Stimulated activated CD8-positive, alpha-beta memory T cell treated with anti-CD3 and anti-CD28 coated beads, Interleukin-2, amount 100 ng/mL, for 1 hour (primary cell): ENCODE measurements at places on chromosomes 4 and X.
A peak's percentile ranks its signal among the peaks of the same experiment; 100 is the strongest.

- DNase-seq = no peak
Observed at GRCh38 chr4:8108261-8108660, 50.4 kb downstream of the ABLIM2 start.

DNA sequence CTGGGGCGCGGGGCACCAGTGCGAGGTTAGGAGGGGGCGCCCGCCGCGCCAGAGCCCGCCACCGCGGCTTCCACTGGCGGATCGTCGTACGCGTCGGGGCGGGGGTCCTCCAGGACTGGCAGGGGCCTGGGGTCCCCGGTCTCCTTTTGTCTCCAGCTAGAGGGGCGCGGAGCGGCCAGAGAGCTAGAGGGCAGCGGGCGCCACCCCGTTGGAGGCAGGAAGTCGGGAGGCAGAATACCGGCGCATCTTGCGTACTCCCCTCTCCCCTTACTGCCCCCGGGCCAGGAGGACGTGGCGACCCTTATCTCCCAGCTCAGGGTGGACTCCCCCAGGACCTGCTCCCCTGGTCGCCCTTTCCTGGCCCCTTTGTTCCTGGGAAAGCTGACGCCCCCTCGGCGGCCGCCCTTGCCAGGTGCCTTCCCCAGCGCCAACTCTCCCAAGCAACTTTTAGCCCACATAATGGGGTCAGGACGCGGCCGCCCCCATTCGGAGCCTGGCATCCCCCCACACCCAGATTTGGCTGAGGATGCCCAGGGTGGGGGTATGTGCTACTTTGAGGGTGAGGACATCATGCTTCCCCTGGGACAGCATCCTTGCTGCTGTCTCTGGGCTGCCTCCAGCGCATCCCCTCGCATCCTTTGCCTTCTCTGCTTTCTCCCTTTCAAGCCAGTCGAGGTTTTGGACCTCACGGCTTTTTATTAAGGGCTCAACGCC is 933 bp downstream of the CNKSR2 start:
- no peak for DNase-seq

GRCh38 chr4:168124008-168124641 is 31.8 kb downstream of the ANXA10 start:
- no peak for DNase-seq

DNA sequence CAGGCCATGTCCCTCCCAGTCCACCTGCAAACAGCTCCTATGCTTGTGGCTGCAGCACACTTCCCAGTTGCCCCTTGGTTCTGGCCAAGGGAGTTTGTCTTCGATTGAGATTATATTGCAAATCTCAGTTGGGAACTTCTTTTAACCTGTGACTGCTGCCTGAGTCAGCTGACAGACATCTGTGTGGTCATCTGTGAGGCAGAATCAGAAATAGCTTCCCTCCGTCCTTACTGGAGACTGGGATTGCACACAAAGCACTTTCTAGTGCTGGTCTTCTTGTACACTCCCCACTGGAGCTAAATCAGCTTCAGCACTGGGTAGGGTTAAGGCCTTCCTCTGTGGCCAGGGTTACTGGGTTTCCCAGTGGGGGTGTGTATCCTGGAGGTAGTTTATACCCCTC is 34.3 kb downstream of the ZNF330 start:
- DNase-seq = no peak

GRCh38 chr4:76896614-76897535 is 1.1 kb downstream of the SOWAHB start:
- DNase-seq = no peak

- DNase-seq = no peak
Observed at GRCh38 chr4:25441519-25442117, 64.6 kb downstream of the ANAPC4 start.

DNA sequence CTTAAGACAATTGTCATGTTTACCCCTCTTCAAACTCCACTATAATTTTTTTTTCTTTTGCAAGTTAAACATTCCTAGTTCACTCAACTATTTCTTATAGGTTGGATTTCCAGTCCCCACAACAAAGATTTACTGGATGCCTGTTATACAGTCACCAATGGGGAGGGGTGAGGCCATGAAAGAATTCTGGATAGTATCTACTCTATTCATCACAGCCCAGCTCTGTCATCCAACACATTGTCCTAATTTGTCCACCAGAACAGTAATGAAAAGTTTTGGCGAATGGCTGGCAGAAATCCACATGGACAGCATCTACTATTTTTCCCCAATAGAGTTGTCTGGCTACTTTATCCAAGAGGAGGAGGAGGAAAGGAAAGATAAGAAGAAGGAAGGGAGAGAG is 192.7 kb upstream of the S100G start:
- no peak for DNase-seq

DNA sequence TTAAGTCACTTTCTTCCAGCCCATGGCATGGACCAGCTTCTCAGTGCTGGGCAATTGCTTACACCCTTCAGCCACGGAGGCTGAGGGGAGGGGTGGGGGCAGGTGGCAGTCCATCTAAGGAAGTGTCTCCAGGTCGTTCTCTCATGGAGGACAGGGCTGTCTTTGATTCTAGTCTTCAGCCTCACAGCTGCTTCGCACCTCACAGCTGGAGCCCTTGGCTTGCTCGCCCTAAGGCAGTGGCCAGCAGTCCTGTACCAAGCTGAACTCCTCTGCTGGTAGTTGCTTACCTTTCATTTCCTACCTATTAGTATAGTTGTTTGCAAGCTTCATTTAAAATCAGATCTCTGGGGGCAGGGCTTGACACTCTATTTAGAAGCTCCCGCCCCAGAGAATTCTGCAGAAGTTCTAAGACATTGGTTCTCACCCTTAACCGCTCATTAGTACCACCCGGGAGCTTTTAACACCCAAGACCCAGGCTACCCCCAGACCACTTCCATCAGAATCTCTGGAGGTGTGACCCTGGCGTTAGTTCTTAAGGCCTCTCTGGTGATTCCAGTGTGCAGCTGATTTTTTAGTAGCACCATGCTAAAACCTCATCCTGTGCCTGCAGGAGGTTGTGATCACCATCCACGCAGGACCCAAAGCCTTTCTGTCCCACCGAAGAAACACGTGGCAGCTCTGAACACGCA is 386.8 kb downstream of the UNC5C start:
- no peak for DNase-seq

- DNase-seq = no peak
Observed at GRCh38 chr4:116122124-116122523, 963.3 kb downstream of the TRAM1L1 start.

DNA sequence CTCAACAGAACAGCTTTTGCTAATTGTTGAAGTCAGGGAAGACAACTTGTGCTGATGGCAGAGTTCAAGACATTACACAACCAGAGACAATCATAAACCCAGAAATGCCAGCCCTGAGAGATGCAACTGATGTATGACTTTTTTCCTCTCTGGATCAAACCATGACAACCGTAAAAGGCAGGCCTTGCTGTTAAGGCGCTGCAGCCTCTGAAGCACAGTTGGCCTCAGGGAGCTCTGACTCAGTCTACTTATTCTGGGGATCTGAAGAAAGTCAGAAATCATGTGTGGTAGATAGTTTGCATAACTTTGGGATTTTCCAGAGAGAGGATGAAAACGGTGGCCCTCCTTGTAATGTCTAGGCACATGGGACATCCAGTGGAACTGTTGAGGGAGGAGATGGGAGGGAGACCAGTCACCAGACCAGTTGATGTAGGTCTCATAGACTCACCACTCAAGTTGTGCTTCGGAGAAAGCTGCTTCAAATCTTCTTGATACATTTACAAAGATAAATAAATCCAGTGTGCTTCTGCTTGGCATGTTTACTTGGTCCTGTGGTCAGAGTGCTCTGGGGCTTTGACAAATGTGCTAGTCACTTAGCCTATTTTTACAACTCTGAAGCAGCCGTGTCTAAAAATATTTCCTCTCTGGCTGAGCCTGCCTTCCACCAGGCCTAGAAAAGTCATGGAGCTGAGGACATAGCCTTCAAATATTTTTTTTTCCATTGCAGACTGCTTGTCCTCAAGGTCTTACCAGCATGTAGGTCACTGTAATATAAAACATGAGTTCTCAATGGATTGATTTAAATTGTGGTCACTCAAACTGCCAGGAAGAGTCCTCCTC is 7.5 kb downstream of the HADH start:
- no peak for DNase-seq

DNA sequence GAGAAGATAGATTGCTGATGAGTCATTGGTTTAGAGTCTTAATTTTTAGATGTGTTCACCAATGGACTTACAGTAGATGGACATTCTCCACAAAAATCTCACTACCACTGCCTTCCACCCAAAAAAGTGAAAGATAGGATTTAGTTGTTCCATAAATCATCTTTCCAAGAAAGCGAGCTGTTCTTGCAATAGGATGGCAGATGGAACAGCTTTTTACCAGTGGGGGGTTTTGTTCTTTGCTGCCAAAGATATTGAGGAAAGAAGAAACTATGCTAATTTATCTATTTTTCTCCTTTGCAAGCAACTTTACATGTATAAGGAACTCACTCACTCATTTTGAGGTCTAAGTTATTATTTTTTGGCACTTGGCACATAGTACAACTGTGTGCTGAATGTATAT is 109.5 kb downstream of the ADGRL3 start:
- no peak for DNase-seq

GRCh38 chr4:165555302-165555701 is 176.5 kb downstream of the CPE start:
- no peak for DNase-seq

DNA sequence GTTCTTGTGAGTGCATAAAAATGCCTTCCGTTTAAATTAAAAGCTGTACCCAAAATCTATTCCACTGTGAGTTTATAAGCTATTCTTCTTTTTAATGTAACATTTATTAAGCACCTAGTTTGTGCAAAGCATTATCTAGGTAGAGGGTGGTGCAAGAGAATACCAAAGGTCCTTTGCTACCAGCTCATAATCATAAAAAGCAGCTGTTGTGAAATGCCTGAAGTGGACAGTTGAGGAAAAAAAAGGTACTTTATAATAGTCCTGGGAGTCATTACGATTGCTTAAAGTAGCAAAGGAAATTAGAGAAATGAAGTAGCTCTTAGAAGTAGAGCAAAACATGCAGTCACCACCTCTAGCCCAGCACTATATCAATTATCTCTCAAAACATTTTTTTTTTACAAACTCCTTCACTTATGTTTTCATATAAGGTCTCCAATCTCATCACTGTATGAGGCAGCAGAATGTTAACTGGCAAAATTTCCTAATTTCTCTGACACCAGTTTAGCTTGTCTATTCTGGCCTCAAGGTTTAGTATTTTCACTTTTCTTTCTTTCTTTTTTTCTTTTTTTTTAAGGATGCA is 2.1 kb downstream of the MBNL3 start:
- no peak for DNase-seq

- no peak for DNase-seq
Observed at GRCh38 chr4:185740471-185740873, 71.5 kb downstream of the SORBS2 start.

GRCh38 chrX:9345957-9346356 is 118.9 kb upstream of the TBL1X start:
- DNase-seq = no peak

- no peak for DNase-seq
Observed at GRCh38 chrX:40845331-40845911, 110.1 kb upstream of the MED14 start.

DNA sequence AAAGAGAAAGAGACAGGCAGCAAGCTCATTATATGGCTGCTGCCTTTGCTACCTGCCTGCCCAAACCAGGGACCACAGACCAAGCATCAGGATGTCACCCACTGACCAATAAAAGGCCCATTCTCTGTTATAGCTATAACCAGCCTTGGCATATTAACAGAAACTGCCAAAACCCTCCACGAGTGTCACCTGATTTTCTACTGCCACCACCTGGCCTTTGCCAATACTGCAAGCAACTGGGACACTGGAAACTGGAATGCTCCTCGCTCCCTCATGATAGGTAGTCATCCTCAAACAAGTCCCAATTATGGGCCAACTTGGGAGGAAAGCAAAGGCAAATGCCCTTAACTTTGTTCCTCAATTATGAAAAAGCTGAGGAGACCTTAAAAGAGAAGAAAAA is 76.0 kb downstream of the SPIN4 start:
- DNase-seq = no peak

- no peak for DNase-seq
Observed at GRCh38 chr4:16171831-16172230, 54.4 kb downstream of the TAPT1 start.

- DNase-seq = no peak
Observed at GRCh38 chr4:141885112-141885511, 248.7 kb downstream of the IL15 start.

GRCh38 chr4:176920694-176921093 is 128.0 kb upstream of the VEGFC start:
- no peak for DNase-seq

GRCh38 chr4:105145156-105145902 is 1.3 kb upstream of the TET2 start:
- no peak for DNase-seq

GRCh38 chrX:10098270-10098713 is 58.5 kb upstream of the CLCN4 start:
- peak; percentile 22 for DNase-seq
